ENCODE measurements at places on chromosomes 3 and 15.
A peak's percentile ranks its signal among the peaks of the same experiment; 100 is the strongest.

DNA sequence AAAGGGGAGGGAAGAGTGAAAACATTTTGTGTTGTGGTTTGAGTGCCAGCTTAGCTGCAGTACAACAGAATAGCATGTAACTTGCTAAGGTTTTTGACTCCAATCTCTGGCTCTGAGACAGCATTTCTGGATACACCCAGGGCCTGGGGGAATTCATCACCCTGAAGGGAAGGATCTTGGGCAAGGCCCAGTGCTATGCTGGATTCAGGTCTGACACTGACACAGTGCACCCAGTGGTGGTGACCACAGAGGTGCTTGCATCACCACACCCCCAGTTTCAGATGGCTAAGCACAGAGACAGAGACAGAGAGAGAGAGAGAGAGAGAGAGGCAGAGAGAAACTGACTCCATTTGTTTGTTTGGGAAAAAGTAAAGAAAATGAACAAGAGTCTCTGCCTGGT lies 74.1 kb upstream of the KBTBD8 start:
- no peak for DNase-seq

DNA sequence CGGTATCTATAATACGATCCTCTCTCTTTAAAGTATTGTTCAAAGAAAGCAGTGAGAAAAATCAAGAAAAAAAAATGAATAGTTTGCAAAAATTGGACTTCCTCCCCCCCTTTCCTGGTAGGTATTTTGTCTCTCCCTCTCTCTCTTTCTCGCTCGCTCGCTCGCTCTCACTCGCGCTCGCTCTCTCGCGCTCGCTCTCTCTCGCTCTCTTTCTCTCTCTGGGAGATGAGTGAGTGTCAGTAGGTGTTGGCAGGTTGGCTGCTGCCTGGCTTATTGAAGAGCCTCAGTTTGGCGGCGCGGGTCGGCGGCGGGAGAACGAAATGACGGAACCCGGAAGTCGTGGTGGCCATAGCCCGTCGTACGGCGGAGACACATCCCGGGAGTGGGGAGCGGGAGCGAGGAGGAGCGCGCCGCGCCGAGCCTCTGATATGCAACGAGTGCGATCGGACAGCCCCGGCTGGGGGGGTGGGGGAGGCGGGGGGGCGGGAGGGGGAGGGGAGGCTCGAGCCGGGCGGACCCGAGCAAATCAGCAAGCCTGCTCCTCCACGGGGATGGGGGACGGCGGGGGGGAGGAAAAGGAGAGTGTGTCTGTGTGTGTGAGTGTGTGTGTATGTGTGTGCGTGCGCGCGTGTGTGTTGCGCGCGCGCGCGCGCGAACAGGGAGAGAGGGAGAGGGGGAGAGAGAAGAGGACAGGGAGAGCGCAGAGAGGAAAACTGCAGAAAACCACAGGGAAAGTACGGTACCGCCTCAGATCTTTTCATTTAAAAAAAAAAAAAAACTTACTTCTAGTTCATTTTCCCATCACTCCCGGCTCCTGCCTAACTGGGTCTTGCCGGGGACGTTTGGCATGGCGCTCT lies at the start of gene MEIS2:
Gene MEIS2 (minus strand): TSS at position 441 of the 857 bp plus-strand sequence. CDS start 1,083 bp downstream, outside the sequence.
- no peak for DNase-seq

DNA sequence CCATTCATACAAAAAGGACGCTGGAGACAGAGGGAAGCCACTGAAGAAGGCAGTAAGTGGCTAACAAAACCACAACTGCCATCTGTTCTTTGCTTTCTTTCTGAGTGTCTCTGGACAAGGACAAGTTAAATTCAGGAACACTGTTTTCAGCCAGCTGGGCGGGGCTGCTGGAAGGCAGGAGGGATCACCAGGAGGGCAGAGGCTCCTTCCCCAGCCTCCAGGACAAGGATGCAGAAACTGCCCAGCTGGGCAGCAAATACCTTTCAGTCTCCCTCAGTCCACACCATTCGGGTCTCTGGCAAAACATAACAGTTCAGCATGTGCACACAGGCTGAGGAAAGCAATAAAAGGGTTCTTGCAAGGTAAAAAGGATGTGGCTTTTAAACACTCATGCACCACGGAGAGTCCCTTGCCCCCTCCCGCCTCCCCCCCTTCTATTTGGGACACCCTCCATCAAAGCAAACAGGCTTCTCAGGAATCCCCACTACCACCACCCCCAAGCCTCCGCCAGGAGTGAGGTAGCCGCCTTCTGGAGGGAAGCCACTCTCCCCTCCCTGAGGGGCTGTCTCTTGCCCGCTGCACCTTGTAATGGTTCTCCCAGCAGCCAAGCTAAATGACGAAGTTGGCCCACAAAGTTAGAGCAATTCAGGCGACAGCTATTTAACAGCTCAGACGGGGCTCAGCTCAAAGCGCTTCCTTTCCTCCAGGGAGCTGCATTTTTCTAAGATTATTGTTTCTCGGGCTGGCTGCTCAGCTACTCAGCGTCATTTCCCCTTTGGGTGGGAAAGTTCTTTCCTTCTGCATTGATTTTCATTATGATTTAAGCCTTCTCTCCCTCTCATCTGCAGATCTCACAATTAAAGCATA lies 3.8 kb downstream of the HEG1 start:
- peak; percentile 62 for DNase-seq

DNA sequence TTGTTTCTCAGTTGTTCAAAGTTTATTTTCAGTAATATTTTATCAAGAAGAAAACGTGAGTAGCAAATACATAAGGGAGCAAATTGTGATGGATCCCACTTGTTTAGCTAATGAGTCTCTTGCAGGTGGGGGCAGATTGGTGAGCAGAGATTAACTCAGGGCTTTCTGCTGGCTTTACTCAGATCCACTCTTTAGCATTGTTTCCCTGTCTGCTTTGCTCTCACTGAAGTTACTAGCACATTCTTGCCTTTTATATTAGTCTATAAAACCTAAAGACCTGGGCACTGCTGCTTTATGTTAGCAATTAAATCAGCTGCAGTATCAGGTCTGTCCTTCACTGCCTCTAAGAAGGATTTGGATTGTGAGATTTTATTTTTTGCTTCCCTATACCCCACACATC lies 71.5 kb downstream of the STAC start:
- no peak for DNase-seq

GRCh38 chr3:114455432-114455831 lies 161.6 kb downstream of the TIGIT start:
- DNase-seq = no peak

DNA sequence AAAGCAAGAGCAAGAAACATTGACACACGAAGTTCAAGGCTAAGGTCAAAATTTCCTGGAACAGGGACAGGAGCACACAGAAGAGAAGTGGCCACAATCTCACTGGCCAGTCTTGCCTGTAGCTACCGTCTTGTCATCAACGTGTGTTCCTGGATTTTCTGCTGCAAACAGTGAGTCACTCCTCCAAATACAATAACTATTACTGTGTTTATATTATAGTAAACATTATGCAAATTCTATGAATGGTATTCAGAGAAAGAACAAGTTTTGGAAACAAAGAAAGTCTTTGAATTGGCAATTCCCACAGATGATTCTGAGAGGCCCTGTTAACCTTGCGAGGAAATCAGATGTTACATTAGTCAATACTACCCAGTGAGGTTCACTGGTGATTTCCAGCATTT lies 220.5 kb downstream of the FAM43A start:
- DNase-seq = no peak

GRCh38 chr3:2652386-2652785 lies 457.8 kb downstream of the IL5RA start:
- no peak for DNase-seq

- DNase-seq = no peak
Observed at GRCh38 chr3:7112523-7113056, 251.7 kb downstream of the GRM7 start.

DNA sequence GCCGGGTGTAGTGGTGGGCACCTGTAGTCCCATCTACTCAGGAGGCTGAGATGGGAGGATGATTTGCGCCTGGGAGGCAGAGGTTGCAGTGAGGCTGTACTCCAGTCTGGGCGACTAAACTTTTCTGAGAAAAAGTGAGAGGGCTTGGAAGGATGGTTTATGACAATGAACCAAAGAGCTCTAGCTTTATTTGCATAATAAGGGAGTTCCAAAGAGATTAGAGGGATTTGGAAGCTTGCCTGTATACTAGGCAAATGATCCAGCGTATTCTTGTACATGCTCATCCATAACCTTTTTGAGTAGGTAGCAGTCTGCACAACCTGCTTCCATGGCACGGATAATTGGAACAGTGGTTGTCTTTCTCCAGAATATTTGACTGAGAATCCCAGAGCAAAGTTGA lies 251.1 kb downstream of the CHL1 start:
- no peak for DNase-seq

DNA sequence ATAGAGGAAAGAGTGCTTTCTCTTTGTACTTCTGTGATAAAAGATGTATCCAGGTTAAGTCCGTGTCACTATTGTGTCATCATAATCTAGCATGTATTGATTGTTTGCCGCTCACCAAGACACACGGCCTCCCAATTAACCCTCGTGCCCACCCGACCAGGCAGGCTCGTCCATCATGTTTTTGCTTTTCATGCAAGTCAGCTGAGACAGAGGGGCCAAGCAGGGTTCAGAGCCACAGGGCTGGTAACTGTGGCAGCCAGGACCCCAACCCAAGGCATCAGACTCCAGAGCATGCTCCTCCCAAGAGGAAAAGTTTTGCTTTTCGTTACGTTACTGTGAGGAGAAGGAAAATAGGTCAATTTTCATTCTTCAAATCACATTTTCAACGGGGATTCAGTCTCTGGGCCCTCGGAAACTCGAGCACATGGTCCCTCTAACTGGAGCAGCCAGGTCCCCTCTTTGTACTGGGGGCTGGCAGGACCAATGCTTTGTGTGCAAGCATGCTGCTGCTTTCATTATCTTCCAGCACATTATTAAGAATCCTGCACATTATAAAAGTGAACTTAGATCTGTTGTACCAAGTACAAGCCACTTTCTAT lies 161.1 kb upstream of the TOPAZ1 start:
- no peak for DNase-seq

GRCh38 chr3:192921793-192922192 lies 4.1 kb upstream of the MB21D2 start:
- DNase-seq = no peak

DNA sequence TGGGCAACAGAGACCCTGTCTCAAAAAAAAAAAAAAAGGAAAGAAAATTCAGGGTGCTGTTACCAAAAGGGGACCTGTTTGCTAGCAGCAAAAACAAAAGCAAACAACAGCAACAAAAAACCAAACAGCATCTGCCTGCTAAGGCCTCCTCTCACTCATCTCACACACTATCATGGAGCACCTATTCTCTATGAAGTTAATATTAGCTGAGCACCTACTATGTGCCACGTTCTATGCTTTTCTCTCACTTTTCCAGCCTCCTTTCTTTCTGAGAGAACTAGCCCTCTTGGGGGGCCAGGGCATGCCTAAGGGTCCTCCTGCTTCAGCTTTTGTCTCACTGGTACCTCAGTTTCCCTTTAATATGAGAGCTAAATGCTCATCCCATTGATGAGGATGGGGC lies 468 bp upstream of the GPR62 start:
- DNase-seq = no peak

DNA sequence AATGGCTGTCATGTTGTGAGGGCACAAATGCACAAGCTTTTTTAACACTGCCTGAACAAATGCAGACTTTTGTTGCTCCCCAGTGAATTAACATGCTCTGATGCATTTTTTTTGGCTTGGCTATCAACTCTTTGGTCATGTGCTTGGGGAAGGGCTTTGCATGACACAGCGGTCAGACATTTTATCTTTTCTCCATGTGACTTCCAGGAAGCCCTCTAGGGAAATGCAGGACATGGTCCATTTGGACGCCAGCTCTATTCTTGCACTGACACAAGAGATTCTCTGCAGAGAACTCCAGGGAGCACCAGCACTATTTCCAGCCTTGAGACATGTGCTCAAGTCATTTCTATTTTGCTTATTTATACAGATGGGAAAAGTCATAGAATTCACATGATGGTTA lies 46.2 kb downstream of the NEK11 start:
- DNase-seq = no peak

Measured in stimulated activated CD4-positive, alpha-beta T cell treated with anti-CD3 and anti-CD28 coated beads, Interleukin-4, amount 100 ng/mL, for 1 hour (primary cell).